ENCODE measurements at places on chromosomes 12 and 14. TPM values are rescaled to one million over a fixed set of nuclear protein-coding genes. Genes with fewer than 3 reads are reported as not detected.

The FIGNL2 gene
- 0.06 TPM for polyA plus RNA-seq

The GARIN6 gene
- polyA plus RNA-seq: not detected

The SPX gene
- not detected for polyA plus RNA-seq

The GPR84 gene
- 2.4 TPM for polyA plus RNA-seq

The CAND1 gene
- 29.4 TPM for polyA plus RNA-seq

The TMEM132C gene
- polyA plus RNA-seq: not detected

The DAO gene
- not detected for polyA plus RNA-seq

The EFS gene
- not detected for polyA plus RNA-seq

The KRT77 gene
- not detected for polyA plus RNA-seq

The E2F7 gene
- polyA plus RNA-seq: not detected

The CCDC177 gene
- polyA plus RNA-seq: not detected

The ADAMTS20 gene
- not detected for polyA plus RNA-seq

The NPFF gene
- not detected for polyA plus RNA-seq

The BICDL1 gene
- 0.13 TPM for polyA plus RNA-seq

The MYO1H gene
- polyA plus RNA-seq: not detected

The SLC5A8 gene
- polyA plus RNA-seq: not detected

The CD163L1 gene
- 1.0 TPM for polyA plus RNA-seq

The LRRIQ1 gene
- not detected for polyA plus RNA-seq

The INHBC gene
- polyA plus RNA-seq: not detected

The DTX1 gene
- 0.04 TPM for polyA plus RNA-seq

The NAV3 gene
- polyA plus RNA-seq: not detected

The BIN2 gene
- 376 TPM for polyA plus RNA-seq

The ATF7IP gene
- polyA plus RNA-seq: 7.6 TPM

The SFSWAP gene
- 7.3 TPM for polyA plus RNA-seq

The NKX2-1 gene
- polyA plus RNA-seq: not detected

The RTN1 gene
- 40.2 TPM for polyA plus RNA-seq

The APEX1 gene
- polyA plus RNA-seq: 110 TPM

The ITPR2 gene
- polyA plus RNA-seq: 5.7 TPM

The PRH2 gene
- polyA plus RNA-seq: not detected

The LPAR5 gene
- 0.18 TPM for polyA plus RNA-seq

The NFATC4 gene
- not detected for polyA plus RNA-seq

The SLC25A21 gene
- not detected for polyA plus RNA-seq

The COL2A1 gene
- not detected for polyA plus RNA-seq

The TAS2R50 gene
- not detected for polyA plus RNA-seq

The TBX3 gene
- polyA plus RNA-seq: not detected
